8988T (cell line): ENCODE measurements at places on chromosomes 7 and 10.
A peak's percentile ranks its signal among the peaks of the same experiment; 100 is the strongest.

DNA sequence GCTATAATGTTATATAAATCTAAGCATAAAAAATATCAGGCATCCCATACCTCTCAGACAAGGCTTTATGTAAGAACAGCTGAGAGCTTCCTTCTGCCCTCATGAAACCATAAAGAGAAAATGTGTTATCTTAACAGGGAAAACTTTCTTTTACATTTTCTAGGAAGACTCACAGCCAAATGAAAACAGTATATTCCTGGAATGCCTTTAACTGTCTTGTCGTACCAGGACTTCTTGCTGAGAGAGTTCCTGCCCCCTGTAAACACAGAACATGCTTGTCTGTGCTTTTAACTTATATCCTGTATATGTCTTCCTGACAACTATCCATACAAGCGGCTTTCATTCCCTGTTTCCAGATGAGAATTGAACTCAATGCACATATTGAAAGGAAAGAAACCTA is 64.8 kb upstream of the AHR start:
- no peak for DNase-seq

GRCh38 chr7:123749537-123749857 is 694 bp upstream of the WASL start:
- peak; percentile 35 for DNase-seq

DNA sequence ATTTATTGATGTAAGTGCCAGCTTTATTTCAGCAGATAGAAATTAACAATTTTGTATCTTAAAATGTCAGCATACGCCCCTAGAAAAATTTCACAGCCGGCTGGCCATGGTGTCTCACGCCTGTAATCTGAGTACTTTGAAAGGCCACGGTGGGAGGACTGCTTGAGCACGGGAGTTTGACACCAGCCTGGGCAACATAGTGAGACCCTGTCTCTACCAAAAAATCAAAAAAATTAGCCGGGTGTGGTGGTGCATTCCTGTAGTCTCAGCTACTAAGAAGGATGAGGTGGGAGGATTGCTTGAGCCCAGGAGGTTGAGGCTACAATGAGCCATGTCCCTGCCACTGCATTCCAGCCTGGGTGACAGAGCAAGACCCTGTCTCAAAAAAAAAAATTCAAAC is 14.1 kb downstream of the GTF2I start:
- no peak for DNase-seq

- DNase-seq: no peak
Measured at GRCh38 chr10:50552771-50553535, 70.8 kb downstream of the SGMS1 start.

DNA sequence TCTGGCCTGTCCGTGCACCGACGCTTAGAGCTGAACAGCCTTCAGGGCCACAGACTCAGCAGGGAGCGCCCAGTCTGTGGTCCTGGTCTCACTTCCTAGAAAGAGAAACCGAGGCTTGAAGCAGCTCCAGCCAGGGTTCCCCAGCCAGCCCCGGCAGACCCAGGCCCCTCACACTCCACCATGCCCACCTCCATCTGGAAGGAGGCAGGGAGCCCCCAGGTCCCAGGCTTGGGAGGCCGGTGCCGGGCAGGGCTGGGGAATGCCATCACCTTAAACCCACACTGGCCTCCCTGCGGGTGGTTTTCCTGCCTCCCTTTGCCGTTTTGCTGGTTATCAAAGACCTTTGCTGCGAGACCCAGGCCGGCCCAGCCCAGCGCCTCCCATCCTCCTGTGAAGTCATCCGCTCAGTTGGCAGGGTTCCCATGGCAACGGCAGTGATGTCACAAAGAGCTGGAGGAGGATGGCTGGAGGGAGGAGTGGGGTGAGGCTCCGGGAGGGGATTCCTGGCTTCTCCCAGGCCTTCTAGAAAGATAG is 24.0 kb downstream of the ELFN1 start:
- DNase-seq: no peak

- no peak for DNase-seq
Measured at GRCh38 chr7:104569751-104570150, 241.3 kb downstream of the LHFPL3 start.

DNA sequence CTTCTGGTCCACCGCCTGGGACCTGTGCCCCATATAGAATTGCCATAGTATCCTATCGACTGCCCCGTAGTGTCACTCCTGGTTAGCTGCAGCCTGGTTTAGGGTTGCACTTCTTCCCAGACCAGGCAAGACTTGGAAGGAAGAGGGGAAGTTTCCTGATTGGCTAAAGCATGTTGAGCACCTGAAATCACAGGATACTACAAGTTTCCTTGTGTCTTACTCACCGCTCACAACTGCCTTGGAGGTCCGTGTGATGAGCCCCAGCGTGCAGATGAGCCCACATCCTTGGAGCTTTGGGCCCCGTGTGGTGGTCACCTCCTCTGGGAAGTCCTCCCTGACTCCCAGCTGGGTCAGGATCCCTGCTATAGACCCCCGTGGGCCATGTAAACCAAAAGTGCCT is 73.9 kb upstream of the GTF2I start:
- no peak for DNase-seq

DNA sequence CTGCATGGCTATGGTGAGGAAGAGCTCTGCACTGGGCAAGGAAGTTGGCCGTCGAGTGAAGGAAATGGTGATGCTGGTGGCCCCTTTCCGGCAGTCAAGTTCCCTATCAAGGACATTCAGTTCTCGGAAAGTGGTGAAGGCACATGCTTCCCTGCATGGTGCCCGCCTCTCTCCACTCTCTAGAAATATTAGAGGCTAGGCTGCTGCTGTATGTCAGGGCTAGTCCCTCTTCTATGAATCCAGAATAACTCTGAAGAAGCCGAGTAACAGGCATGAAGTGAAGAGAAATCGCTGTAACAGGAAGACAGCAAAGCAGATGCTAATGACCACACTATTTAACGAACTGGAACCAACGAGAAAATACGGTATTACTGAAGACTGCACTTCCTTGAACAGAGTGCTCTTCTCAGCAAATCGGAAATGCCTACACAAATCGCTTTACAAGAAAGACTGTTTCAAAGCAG is 5.4 kb downstream of the IDI1 start:
- no peak for DNase-seq

- no peak for DNase-seq
Measured at GRCh38 chr7:130961128-130961601, 227.2 kb upstream of the KLF14 start.

DNA sequence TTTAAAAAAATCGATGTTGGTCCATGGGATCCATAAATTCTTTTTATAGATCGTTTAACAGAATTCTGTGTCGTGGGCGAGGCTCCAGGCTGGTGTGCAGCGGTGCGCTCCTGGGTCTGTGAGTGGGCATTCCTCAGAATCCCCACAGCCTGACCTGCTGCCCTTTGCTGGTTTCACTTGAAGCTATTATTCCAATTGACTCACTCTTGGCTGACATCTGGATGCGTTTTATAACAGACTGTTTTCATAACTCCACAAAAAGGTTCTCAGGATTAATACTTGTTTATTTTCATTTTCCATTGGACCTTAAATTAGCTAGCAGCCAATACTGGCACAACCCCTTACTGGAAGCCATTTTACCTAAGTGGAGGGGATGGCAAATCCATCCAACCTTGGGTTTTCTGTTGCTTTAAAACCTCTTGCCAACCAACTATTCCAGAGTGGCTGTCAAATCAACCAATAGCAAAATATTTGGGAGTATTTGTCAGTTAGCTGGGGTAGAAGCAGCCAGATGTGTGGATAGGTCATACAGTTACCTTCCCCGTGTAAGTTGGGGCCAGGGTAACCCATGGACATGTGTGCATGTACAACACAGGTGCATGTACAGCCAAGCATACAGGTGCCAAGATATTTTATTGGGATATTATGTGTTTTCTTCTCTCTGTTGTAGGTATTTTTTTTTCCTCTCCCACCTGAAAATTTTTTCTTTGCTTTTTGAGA is 160.7 kb upstream of the ZNF32 start:
- DNase-seq: no peak

GRCh38 chr7:99365318-99366141 is 9.0 kb upstream of the ARPC1B start:
- peak; percentile 63 for DNase-seq

GRCh38 chr7:115471891-115472290 is 550.0 kb downstream of the MDFIC start:
- no peak for DNase-seq

DNA sequence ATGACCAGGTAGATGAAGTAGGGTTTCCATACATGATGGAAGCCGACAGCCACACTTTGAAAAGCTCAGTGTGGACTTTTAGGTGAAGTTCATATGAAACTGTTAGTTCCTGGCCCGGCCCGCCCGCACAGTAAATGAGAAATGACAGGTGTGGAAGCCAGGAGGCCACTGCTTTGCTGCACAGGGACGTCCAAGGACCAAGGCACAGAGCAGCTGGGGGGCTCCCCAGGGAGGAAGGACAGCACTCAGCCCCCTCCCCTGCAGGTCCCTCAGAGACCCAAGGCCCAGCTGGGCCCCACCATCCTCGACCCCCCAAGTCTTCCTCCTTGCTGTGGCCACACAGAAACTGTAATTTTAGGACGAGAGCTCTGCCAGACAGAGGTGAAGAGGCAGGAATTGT is 219.2 kb downstream of the PTPRN2 start:
- no peak for DNase-seq

DNA sequence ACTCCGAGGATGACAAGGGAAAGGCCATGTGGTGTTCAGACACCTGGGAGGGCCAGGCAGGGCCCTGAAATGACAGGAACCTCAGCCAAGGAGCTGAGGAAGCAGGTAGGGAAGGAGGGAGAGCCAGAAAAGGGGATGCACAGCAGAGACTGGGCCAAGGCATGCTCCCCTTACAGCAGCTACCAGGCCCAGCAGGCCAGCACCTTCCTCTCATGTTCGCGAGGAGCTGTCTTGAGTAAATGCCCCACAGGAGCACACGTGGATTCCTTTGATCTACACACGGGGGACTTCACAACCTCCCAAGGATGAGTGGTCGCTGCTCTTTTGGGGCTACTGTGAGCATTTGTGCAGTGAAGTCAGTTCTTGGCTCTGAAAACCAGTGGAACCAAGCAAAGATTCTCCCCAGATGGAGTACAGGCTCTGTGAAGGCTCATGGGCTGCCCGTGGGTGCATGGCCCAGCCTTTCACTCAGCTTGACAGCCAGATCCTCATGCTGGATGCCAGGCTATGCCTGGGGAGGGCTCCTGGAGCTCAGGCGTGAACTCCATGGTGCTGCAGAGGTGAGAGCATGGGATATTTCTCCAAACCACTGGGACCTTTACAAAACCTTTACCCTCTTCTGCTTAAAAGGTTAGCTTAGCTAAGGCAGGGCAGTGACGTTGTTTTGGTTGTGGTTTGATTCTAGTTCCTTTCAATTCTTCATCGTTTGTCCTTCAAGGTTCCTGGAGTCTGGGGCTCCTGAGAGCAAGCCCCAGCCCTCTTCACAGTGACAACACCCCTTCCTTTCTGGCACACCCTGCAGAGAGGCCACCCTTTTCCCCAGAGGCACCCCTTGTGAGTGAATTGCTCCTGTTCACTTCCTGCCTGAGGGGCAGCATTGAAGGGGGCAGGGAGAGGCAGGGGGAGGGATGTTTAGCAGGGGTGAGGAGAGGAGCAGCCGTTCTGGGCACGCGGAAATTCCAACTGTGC is 74.2 kb upstream of the ZPBP start:
- DNase-seq: no peak

- no peak for DNase-seq
Measured at GRCh38 chr7:8212638-8213037, 49.3 kb downstream of the ICA1 start.

GRCh38 chr10:51171946-51172345 is 97.7 kb downstream of the PRKG1 start:
- DNase-seq: no peak

DNA sequence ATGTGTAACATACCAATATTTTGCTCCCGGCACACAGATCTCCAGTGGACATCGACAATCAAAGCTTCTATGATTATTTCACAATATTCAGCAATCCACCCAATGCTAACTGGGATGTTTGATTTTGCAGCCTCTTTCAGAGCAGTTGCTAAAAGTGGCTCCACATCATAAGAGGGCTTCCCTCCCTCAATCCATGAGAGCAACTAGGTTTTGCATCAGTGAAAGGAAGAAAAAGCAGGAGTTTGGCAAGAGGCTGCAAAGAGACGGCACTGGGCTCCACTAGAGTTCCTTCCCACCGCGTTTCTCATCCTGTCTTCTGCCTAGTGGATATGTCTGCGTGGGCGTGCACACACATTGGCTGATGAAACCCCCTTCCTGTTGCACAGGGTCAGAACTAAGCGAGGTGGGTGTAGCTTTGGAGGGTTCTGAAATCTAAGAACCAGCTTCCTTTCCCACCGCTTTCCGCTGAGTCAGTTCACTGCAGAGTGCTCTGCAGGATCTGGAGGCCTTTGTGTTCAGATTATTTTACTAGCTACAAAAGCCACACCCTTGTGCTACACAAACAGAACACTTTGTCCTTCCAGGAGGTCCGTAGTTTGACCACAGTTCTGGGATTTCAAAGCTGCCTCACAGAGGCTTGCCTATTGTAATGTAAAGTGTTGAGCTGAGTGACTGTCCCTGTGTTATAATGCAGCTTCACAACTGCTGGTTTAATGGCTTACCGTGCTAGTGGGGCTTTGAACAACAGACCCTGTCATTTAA is 28.1 kb downstream of the ARL4A start:
- no peak for DNase-seq

DNA sequence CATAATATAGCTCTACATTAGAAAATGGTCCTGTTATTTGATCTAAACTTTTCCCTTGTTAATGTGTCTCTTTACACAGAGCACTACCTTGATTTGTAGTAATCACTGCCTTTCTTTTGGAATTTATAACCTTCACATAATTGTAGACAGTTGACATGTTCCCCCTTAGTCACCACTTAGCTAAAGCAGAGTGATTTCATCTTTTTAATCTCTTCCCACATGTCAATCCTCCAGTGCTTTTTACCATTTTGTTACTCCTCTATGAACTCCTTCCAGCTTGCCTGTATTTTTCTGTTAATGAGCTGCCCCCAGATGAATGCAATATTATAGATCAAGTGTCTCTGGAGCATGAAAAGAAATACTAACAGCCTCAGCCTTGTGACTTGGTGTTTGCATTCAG is 2.6 kb upstream of the PPP1R3A start:
- no peak for DNase-seq

DNA sequence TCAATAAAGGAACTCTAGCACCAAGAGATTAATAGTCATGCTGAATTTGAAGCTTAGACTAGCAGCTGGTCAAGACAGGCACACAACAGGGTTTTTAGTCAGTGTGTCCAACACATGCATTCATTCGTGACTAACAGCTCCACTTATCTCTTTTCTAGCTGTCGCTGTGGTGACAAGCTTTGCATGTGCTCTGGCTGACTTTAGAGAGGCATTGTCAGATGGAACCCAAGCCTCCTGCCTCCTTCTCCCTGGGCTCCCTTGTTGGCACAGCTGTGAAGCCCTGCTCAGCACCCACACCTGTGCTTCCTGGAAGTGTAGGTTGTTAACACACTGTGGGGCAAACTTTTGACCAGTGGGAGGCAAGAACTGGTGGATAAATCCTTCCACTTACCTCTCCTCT is 9.8 kb upstream of the AGK start:
- DNase-seq: no peak

- no peak for DNase-seq
Measured at GRCh38 chr7:90474284-90475210, 5.1 kb downstream of the PTTG1IP2 start.

- DNase-seq: no peak
Measured at GRCh38 chr7:157479326-157479725, 142.5 kb downstream of the DNAJB6 start.
